Naive thymus-derived CD8-positive, alpha-beta T cell (primary cell): ENCODE measurements at places on chromosomes 6 and 20. TPM values are rescaled to one million over a fixed set of nuclear protein-coding genes. Genes with fewer than 3 reads are reported as not detected.

GRCh38 chr6:12097791-12098190 is 85.7 kb downstream of the HIVEP1 start:
- H3K4me3 ChIP-seq, result no peak overlapping the region
- peaks cover 13% of the 10 kb centered on the region for H3K36me3 ChIP-seq
- H3K27me3 ChIP-seq, result no peaks in the 10 kb centered on the region
- H3K4me1 ChIP-seq, result peaks cover 26% of the 10 kb centered on the region
- no peak overlapping the region for H3K27ac ChIP-seq

GJA10 gene
- total RNA-seq, result not detected

TGIF2 gene
- total RNA-seq, result 37.8 TPM

GRCh38 chr6:15508931-15509330 is 153.9 kb downstream of the DTNBP1 start:
- no peaks in the 10 kb centered on the region for H3K27me3 ChIP-seq
- H3K4me3 ChIP-seq, result no peak overlapping the region
- peaks cover 7% of the 10 kb centered on the region for H3K4me1 ChIP-seq
- no peak overlapping the region for H3K27ac ChIP-seq
- DNase-seq, result no peak
- H3K36me3 ChIP-seq, result peaks cover 80% of the 10 kb centered on the region

DNA sequence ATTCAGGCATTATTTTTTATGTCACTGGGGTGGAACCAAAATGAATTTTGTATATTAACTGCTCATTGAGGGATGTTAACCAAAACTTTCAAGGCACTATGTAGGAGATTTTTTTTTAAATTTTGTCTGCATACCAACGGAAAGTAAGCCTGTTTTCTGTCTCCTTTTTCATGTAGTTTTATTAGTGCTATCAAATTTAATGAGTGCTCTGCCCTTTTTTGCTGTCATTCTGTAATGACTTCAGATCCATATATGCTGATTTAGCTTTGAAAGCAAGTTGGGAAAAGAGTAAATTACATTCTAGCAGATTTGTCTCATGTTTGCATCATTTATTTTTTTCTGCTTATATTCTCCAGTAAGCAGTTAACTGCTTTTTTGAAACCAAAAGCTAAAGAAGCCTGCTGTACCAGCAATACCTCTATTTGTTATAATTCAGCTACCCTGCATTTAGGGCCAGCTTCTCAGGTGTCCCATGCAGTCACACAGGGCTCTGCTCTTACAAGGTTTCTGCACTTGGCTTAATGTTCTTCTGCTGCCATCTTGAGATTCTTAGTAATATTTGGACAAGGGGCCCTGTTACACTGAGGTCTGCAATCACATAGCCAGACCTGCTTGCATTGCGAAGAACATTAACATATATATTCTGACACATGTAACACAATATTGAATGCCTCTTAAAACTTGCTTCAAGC is 429.0 kb downstream of the UTRN start:
- peaks cover 15% of the 10 kb centered on the region for H3K4me1 ChIP-seq
- peak overlapping the region; percentile 38 for H3K27ac ChIP-seq
- no peak for DNase-seq
- H3K36me3 ChIP-seq, result peaks cover 14% of the 10 kb centered on the region
- H3K4me3 ChIP-seq, result no peak overlapping the region
- H3K27me3 ChIP-seq, result no peaks in the 10 kb centered on the region

DNA sequence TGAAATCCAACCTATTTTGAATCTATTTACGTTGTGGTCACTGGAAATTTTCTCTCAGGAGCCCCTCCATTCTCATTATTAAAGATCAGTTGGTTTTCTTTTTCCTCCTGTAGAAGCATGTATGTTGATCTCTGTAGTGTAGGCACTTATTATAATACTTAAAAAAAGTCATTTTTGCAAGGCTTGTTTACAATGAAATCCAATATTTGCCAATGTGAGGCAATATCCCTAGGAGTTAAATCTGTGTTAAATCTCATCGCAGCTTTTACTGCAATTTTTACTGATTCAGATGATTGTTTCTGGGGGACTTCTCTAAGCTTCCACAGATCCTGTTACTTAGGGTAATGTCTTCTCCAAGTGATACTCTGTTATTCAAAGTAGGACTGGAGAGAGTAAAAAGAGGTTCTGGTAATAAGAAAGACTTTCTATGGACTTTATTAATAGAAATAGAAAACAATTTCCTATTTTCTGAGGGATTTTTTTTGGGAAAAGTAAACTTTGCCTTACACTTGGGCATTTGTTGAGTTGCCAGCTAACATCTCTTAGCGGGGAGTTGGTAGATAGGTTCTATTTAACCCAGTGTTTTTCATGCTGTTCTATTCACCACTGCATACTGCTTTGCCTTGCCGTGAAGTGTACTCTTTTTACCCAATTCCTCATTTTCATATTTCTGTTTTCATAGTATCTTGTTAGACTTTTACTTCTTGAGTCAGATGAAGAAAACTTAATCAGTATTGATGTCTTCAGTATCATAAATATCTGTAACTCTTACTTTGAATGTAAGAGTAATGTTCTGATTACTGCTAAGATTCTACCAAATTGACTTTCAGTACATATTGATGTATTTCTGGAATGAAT is 48.6 kb downstream of the CDKAL1 start:
- no peak overlapping the region for H3K4me3 ChIP-seq
- DNase-seq, result no peak
- H3K27me3 ChIP-seq, result no peaks in the 10 kb centered on the region
- peaks cover 62% of the 10 kb centered on the region for H3K36me3 ChIP-seq
- peaks cover 10% of the 10 kb centered on the region for H3K4me1 ChIP-seq

DNA sequence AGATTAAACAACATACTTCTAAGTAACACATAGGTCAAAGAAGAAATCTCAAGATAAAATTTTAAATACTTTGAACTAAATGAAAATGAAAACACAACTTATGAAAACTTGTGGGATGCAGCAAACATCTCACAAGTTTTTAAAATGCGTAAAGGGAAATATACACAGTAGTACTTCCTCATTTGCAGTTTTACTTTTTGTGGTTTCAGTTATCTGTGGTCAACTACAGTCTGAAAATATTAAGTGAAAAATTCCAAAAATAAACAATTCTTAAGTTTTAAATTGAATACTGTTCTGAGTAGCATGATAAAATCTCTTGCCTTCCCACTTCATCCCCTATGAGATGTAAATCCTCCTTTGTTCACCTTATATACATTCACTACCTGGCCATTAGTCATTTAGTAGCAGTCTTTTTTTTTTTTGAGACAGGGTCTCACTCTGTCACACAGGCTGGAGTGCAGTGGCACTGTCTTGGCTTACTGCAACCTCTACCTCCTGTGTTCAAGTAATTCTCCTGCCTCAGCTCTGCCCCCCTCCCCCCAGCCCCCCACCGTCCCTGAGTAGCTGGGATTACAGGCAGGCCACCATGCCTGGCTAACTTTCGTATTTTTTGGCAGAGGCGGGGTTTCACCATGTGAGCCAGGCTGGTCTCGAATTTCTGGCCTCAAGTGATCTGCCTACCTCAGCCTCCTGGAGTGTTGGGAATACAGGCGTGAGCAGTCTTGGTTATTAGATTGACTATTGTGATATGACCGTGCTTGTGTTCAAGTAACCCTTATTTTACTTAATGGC is 154.6 kb upstream of the AHI1 start:
- peaks cover 10% of the 10 kb centered on the region for H3K36me3 ChIP-seq
- H3K4me1 ChIP-seq, result peaks cover 16% of the 10 kb centered on the region
- H3K27me3 ChIP-seq, result no peaks in the 10 kb centered on the region
- no peak overlapping the region for H3K27ac ChIP-seq
- no peak overlapping the region for H3K4me3 ChIP-seq

HUS1B gene
- 1.6 TPM for total RNA-seq

DNA sequence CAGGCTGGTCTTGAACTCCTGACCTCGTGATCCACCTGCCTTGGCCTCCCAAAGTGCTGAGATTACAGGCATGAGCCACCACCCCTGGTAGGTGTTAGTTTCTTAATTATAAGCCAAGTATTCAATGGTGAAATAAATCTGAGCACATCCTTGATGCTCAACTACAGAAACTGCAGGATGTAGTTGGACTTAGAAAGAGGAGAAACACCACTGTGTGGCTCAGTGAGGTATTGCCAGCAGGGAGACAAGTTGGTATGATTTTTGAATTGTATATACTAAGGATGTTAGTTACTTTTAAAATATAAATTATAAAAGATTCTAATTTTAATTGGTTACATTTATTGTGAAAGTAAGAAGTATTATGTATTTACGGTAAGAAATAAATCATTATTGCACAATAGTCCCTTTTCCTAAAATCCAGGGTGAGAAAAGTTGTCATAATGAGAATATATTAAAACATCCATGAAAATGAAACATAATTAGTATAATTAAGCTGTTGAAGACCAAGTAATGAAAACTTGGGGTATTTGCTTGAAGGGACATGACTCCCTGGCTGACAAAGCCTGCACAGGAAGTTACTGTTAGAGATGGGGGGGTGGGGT is 17.6 kb downstream of the SLC18B1 start:
- H3K36me3 ChIP-seq, result peaks cover 26% of the 10 kb centered on the region
- H3K4me1 ChIP-seq, result no peaks in the 10 kb centered on the region
- no peak for DNase-seq
- H3K27me3 ChIP-seq, result no peaks in the 10 kb centered on the region

DNA sequence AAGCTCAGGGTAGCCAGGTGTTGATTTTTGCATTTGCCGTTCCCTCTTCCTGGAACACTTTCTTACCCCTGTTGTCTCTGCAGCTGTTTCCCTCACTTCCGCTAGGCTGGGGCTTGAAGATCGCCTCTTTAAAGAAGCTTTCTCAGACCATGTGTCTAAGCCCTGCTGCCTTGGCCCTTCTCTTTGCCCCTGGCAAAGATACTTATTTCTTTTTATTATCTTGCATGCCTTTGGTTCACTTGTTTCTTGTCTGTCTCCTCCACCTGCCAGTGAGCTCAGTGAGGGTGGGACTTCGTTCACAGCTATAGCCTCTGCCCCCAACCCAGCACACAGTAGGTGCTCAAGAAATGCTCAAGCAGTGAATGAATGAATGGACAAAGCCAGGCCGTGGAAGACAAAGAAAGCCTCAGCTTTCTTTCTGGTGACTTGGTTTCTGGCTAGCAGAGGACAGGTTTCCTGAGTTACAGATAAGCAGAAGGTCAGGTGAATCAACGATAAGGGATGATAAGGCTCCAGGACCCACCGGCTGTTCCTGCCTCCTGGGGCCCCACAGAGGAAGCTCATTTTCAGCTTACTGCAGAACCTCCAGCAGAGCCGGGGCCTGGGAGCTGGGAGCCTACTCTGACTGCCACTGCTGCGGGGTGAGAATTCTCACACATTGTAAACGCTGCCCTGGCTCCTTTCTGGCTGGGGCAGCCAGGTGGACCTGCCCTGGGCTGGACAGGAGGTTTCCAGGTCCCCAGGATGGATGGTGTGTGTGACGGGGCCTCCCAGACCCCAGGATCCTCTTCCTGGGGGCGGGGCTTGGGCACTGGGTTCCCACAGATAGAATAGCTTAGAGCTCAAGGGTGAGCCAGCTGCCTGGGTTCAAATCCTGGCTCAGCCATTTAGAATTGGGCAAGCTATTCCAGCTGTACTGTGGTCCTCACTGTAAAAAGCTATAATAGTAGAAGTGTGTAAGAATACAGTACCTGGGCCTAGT is 29.8 kb downstream of the SNAI1 start:
- H3K27me3 ChIP-seq, result peaks cover 7% of the 10 kb centered on the region
- H3K36me3 ChIP-seq, result no peaks in the 10 kb centered on the region
- peak overlapping the region; percentile 18 for H3K27ac ChIP-seq
- peaks cover 9% of the 10 kb centered on the region for H3K4me1 ChIP-seq
- DNase-seq, result no peak

MUCL3 gene
- total RNA-seq, result not detected

KCNS1 gene
- total RNA-seq, result not detected

- H3K27me3 ChIP-seq, result no peaks in the 10 kb centered on the region
- no peak overlapping the region for H3K27ac ChIP-seq
- no peaks in the 10 kb centered on the region for H3K36me3 ChIP-seq
- H3K4me1 ChIP-seq, result peaks cover 9% of the 10 kb centered on the region
- no peak for DNase-seq
These were observed 13.6 kb upstream of the GDAP1L1 start for GRCh38 chr20:44233436-44234016.

GRCh38 chr6:123074616-123075015 is 78.6 kb downstream of the CLVS2 start:
- DNase-seq, result no peak
- H3K27ac ChIP-seq, result no peak overlapping the region
- no peaks in the 10 kb centered on the region for H3K27me3 ChIP-seq
- H3K4me1 ChIP-seq, result no peaks in the 10 kb centered on the region
- H3K36me3 ChIP-seq, result no peaks in the 10 kb centered on the region

GRCh38 chr6:96963809-96964208 is 39.3 kb downstream of the KLHL32 start:
- no peak for DNase-seq
- no peak overlapping the region for H3K27ac ChIP-seq
- no peaks in the 10 kb centered on the region for H3K27me3 ChIP-seq
- H3K36me3 ChIP-seq, result no peaks in the 10 kb centered on the region

GRCh38 chr6:137089305-137089704 is 44.5 kb upstream of the IL20RA start:
- no peaks in the 10 kb centered on the region for H3K36me3 ChIP-seq
- H3K4me3 ChIP-seq, result no peak overlapping the region
- peaks cover 2% of the 10 kb centered on the region for H3K4me1 ChIP-seq
- DNase-seq, result no peak
- H3K27ac ChIP-seq, result no peak overlapping the region
- H3K27me3 ChIP-seq, result peaks cover 8% of the 10 kb centered on the region

GRCh38 chr6:44221291-44221960 is 2.0 kb upstream of the SLC29A1 start:
- H3K4me3 ChIP-seq, result peak overlapping the region; percentile 33
- H3K4me1 ChIP-seq, result peaks cover 40% of the 10 kb centered on the region
- DNase-seq, result peak; percentile 67
- no peaks in the 10 kb centered on the region for H3K36me3 ChIP-seq
- peak overlapping the region; percentile 65 for H3K27ac ChIP-seq

KCNK15 gene
- not detected for total RNA-seq

PHACTR2 gene
- total RNA-seq, result 16.0 TPM

DNA sequence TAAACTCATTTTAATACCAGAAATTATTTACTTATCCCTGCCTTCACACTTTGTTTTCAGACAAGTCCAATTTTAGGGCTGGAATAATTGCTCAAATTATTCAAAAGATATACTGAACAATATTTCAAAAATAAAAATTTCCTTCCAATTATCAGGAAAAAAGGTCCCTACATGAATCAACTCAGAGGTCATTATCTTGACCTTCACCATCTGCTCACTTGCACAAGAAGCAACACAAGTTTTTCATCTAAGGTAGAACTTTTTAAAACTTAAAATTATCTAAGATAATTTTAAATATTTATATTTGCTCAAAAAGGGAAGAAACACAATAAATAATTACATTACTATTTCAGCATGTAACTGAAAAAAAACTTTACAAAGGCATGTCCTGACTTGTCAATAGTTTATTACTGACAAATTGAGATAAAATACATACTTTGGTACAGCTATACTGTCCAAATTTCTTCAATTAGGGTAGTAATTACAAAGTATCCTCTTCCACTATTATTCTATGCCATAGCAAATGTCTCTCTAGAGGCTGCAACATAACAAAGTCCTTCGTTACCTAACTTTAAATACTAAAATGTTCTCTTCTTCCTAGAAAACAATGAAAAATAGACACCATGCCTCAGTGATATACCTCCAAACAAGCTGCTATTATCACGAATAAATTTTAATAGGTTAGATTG is 2.4 kb downstream of the CEP85L start:
- H3K27me3 ChIP-seq, result no peaks in the 10 kb centered on the region
- no peak overlapping the region for H3K27ac ChIP-seq
- peak overlapping the region; percentile 87 for H3K4me3 ChIP-seq
- H3K4me1 ChIP-seq, result peaks cover 42% of the 10 kb centered on the region
